Stimulated activated CD8-positive, alpha-beta memory T cell treated with anti-CD3 and anti-CD28 coated beads, Interleukin-7, amount 100 ng/mL, for 1 hour (primary cell): ENCODE measurements at places on chromosomes 2 and 18.

- DNase-seq = no peak
Measured at GRCh38 chr2:237022533-237022932, 63.2 kb upstream of the COPS8 start.

- DNase-seq = no peak
Measured at GRCh38 chr2:209726311-209726710, 45.3 kb upstream of the UNC80 start.

GRCh38 chr2:20130821-20131645, 79.6 kb upstream of the LAPTM4A start:
- DNase-seq = no peak

- DNase-seq = no peak
Measured at GRCh38 chr2:238509151-238509835, 82.6 kb downstream of the ASB1 start.

DNA sequence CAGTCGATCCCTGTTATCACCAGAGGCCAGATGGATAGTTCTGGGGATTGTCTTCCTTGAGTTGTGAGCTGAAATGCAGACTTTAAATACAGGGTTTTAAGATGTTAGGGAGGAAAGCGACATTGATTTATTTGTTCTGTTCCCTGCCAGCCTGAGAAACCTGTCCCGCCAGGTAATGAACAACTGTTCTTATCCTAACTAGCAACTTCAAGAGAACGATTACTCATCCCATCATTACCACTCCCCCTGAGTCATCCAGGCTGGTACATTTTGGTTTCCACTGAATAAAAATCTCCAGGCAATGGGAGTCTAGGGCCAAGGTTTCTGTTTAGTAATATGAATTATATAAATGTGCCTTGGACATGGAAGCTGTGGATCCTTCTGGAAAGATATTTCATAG, 131.2 kb downstream of the LYPD6B start:
- DNase-seq = no peak

- DNase-seq = no peak
Measured at GRCh38 chr2:163667064-163667887, 68.5 kb downstream of the FIGN start.

DNA sequence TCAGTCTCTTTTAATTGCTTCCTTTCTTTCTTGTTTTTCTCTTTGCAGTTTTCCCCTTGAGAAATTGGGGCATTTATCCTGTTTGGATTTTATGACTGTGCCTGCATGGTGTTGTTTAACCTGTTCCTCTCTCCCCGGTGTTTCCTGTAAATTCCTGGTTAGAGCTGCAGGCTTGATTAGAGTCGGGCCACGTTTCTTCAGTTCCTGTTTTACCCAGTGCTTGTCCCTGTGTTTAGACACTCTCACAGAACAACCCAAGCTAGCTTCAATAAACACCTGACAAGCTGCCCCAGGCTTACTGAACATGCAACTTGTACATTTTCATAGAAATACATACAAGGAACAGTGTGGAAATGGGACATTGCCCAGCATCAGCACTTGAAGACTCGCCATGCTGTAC, 53.9 kb downstream of the NGEF start:
- no peak for DNase-seq

DNA sequence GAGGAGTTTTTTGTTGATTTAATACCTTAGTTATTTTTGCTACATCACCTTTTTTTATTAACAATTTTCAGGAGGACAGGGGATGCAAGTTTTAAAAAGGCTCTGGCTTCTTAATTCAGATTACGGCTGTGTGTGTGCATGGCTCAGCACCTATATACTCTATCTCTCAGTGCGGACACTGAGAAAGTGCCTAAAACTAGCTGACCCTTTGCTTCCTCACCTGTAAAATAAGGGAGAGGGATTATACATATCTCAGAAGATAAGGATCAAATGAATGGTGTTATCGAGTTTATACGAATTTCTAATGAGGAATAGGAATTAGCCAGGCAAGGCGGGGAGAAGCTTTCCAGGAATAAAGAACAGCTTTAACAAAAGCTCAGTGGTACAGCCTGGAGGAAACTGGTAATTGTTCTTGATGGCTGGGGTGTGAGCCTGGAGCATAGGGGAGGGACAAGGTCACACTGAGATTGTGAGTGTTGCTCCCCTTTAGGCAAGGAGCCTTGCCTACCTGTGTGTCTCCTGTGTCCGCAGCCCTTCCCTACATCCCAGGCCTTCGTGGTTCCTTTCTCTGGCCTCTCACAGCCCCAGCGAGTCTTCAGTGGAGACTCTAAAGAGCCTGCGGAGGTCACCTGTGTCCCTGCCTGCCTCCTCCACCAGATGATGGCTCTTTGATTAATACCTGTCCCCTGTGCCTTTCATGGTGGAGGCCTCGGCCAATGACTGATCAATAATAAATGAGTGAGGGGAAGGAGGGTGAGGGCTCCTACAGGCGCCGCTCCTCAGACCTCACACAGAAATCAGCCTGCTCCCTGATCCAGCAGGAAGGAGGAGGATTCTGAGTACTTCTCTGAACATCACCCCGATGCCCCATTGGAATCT, 92.7 kb downstream of the DDX1 start:
- no peak for DNase-seq

GRCh38 chr18:67515942-67516538, 480 bp downstream of the DSEL start:
- DNase-seq = peak; percentile 32

DNA sequence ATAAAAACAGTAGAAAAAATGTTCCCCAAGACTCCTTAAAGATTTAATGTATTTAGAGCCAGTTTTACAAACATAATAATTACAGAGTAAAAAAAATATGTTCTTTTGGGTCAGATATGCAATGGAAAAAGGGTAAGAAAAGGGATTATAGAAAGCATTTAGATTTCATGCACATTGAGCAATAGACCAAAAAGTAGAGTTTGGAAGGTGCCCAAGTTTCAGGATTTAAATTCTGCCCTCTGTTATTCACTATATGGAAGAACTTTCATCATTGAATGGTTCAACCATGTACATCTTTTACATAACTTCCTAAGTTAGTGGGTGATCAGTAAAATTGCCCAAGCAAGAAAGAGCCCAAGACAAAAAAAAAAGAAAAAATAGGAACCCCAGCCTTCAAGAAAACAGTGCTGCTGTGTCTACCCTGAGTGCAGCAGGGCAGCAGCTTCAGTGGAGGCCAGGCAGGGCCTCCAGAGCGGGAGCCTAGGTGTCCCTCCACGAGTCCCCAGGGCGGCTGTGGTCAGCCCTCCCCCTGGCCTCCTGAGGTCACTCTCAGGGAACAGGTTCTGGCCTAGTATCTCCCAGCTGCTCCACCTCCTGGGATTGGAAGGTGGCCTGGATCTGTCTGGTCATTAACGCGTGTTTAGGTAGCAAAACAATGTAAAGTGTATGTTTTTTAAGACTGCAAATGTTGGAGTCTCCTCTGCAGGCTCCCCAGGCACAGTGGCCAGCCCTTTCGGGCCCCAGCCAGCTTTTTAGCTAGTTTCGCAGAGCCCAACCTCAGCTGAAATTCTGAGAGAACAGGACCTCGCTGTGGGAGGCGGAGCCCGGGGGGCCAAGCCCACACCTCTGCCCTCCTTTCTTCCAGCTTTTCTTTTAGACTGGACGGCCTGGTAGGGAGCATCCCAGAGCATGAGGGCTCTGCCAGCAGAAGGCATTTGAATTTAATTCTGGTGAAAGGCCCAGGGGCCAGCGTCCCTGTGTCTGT, 77.3 kb downstream of the TEX51 start:
- DNase-seq = no peak

DNA sequence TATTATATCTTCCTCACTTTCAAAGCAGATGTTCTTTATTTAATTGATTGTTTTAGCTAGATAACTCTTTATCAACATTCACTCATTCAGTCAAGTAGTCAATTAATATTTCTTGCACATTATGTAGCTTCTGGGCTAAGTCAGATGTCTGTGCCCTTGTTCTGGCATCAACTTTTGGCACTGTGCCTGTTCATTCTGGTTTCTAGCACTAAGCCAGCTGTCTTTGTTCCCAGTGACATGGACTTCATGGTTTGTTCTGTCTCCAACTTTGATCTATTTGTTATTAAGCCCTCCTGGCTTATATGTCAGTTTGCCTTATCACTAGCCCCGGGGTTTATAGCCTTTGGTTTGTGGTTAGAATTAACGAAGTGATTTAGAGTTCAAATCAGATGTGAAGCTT, 247.9 kb upstream of the SYT4 start:
- DNase-seq = no peak

DNA sequence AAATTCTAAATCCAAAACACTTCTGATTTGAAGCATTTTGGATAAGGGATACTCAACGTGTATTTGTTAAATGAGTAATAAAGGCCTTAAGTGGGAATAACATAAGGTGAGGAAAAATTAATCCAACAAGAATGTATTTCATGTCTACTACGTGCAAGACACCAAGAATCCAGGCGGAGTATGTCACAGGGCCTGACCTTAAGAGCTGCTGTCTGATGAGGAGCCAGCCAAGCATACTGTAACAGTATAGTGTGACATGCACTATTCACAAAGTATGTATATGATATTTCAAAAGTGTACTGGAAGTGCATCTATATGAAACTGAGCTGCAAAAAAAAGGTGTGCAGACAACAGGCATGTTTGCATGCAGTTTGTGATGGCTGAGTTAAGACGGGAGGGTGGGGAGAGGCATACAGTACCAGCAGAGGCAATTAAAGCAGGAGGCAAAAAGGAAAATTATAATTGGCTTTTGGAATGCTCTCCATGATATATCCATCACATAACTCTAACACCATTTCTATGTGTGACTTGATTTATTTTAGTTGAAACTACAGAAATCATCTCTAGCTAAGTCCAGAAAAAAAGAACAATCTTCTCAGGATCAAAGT, 18.2 kb downstream of the IWS1 start:
- no peak for DNase-seq

- DNase-seq = no peak
Measured at GRCh38 chr2:212536817-212537725, 1.5 kb downstream of the ERBB4 start.

DNA sequence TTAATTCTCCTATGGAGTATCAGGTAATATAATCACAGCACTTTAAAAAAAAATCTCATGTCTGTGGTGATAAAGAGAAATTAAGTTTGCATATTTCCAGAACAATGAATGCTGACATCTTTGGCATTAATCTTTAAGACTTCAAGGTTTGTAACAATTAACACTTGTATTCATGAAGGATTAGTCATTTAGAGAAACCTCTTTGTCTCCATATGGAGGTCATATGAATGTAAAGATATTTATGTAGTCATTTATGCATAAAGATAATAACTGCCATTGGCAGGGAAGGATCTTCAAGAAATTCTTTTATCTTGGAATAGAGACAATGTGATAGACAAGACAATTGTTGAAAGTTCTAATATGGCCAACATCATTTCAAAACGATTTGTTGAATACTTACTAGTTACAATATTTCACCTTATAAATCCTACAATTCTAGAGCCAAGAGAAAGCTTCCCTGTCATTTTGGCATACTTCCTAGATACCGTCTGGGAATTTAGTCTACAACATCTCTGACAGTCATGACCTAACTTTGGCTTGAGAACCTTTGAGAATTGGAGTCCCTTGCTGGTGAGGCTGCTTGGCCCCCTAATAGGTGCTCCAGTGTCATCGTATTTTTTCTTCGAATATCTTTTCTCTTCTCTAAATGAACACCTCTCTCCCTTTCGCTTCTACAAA, 33.6 kb downstream of the RASGRP3 start:
- DNase-seq = no peak

- DNase-seq = no peak
Measured at GRCh38 chr2:231270221-231271114, 72.0 kb downstream of the ARMC9 start.

- no peak for DNase-seq
Measured at GRCh38 chr2:3356799-3357198, 20.8 kb downstream of the EIPR1 start.

GRCh38 chr2:171778515-171778914, 91.2 kb downstream of the DYNC1I2 start:
- no peak for DNase-seq

DNA sequence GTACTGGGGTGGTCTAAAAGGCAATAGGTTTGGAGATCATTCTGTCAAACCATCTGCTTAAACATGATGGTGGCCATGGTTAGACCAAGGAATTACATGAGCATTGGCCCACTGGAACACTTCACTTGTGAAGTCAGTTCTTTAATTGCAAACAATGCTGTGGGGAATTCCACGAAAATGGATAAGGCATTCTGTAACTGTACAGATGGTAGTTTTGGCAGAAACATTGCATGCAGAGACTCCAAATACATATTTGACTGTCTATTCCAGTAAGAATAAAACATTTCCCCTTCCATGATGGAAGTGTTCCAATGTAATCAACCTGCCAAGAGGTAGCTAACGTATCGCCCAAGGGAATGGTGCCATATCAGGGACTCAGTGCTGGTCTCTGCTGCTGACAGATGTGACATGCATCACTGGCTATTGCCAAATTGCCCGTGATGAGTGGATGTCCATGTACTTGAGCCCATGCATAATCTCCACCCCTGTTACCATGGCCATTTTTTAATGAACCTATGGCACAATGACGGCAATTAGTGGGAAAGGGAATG, 417.9 kb downstream of the CDH7 start:
- no peak for DNase-seq

DNA sequence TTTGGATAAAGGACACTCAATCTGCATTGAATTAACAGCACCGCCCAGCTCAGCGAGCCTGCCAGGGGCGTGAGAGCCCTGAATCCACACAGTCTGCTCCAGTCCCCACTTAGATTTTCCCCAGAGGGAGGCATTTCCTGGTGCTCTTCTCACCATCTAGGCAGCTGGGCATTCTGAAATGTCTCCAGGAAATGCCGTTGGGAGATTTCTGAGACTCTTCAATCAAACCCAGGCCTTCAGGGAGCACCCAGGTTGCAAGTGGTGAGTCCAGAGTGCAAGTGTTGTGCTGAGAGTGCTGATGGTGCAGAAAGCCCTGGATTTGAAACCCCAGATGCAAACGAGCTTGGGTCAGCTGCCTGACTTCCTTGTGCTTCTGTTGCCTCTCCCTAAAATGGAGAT, 23.4 kb upstream of the TMEM37 start:
- no peak for DNase-seq

DNA sequence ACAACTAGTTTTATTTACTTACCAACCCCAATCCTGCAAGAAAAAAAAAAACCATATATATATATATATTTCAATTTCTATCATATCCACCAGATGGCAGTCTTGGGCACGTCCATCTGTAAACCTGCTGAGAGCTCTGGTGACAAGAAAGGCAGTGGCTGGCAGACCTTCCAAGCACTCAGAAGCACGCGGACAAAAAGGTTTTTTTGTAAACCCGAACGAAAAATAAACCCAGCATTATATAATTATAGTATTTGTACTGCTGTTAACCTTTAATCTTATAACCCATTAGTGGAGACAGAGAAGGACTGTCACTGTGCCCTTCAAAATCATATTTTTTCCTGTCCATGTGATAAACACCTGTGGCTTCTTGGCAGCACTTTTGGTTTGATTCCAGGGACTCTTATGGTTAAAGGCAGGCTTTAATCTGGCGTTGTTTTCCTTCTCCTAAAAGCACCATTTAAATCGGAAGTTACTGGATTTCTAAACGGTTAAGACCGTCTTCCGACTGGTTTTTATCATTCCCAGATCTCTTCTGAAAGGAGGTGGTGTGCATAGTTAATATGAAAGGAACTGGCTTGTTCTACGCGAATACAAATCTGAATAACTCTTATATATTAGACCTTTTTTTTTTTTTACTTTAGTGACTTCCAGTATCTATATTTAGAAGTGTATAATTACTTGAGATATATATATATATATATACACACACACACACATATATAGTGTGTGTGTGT, 31.0 kb upstream of the SLC3A1 start:
- DNase-seq = no peak
